Hypothalamus (tissue), 51 donors: ENCODE measurements at places on chromosomes 3 and 15.

DNA sequence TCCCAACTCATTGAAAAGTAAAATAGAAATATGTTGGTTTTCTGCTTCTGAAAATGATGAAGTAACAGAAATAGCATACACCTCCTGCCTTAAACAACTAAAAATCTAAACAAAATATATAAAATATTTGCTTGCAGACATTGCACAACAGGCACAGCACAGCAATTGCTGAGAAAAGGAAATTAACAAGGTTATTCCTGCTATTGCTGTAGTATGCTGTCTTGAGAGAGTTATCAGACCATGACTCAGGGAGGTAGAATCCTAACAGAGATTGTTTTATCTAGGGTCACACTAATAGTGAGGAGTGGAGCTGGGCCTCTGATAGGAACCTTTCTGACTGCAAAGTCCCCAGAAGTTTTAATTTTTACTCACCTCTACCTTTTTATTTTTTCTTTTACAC, 72.6 kb downstream of the ZBTB20 start:
- DNase-seq, result no peak

DNA sequence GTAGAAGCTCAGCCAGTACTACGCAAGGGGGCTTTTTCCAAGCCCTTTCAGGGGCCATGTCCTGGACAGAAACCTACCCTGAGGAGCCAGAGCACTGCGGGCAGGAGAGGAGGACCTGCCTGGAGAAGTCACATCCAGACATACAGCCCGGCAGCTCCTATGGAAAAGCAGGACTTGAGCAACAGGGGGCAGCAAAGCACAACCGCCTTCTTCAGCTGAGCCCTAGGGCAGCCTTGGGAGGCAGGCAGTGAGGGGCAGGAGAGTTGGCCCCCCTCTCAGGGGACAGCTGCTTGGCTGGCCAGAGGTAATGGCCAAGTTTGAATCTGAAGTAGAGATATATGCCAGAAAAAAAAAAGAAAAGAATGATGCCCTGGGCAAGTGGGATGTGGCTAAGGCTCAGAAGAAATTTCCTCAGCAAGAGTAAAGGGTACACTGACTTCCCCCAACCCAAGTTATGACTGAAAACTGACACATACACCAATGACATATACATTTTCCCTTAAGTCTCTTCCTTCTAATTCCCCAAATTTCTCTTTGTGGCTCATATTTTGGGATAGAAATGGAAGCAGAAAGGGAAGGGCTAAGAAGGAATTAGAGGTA, 56.9 kb downstream of the CYP19A1 start:
- peak; percentile 78 for DNase-seq

DNA sequence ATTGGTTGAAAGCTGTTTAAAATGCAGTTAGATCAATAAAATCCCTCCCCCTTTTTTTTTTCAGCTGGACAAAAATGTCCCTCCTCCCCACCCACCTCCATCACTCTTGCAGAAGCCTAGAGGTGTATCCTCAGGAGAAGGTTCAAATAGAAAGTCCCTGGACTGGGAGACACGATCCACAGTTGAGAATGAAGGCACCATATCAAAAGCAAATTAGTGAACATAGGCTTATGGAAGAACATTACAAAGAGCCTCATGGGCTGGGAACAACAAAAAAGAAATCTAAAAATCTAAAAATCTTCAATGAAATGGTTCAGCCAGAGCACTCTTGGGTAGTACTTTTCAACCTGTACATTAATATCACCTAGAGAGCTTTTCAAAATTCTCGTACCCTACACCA, 46.2 kb downstream of the GHSR start:
- DNase-seq, result no peak

DNA sequence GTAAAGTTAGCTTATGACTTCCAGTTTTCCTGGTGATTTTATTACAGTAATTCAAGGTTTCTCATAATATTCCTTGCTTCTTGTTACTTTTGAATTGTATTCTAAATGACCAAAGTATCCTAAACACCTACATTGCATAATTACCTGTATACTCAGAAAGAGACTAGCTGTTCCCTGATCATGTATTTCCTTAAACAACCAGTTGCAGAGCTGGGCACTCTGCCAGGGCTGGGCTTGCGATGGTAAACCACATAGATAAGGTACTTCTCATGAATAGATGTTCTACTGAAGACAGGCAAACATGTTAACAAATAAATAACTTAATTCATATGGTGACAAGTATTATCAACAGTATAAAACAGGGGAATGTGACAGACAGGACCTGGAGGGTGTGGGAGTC, 142.3 kb upstream of the WNT5A start:
- no peak for DNase-seq

- no peak for DNase-seq
Measured at GRCh38 chr15:22863356-22863755, 24.9 kb downstream of the NIPA2 start.

GRCh38 chr15:46315434-46315833, 680.6 kb downstream of the SQOR start:
- DNase-seq, result no peak

DNA sequence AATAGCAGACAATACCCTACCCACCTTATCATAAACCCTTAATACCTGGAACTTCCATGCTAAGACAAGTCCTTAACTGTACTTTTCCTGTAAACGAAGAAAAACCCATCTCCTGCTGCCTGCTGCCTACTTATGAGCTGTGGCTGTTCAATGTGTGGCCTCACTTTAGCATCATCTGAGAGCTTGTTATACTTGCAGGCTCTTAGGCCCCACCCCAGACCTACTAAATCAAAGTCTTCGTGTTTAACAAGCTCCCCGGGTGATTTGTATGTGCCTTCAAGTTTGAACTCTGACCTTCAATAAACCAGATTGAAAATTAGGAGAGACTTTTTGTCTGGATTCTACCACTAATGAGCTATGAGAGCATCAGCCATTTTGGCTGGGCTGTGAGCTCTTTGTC, 29.3 kb downstream of the TMEM41A start:
- no peak for DNase-seq

DNA sequence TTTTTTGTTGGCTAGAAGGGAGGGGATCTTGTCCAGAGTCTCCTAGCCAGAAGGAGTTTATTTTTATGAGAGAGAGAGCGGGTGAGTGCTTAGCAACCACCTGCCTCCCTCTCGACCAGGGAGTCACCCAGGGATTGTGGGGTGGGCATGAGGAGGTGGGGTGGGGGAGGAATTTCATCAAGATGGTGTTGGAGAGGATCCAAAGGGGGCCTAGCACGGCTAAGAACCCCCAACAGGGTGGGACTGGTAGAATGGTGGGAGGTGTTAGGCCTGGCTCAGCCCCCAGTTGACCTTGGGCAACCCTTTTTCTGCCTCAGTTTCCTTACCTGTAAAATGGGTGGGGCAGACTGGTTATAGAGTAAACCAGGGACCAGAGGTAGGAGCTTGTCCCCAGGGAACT, 1.8 kb downstream of the SLC6A6 start:
- DNase-seq, result no peak

GRCh38 chr3:194959217-194959616, 273.5 kb downstream of the FAM43A start:
- DNase-seq, result no peak

DNA sequence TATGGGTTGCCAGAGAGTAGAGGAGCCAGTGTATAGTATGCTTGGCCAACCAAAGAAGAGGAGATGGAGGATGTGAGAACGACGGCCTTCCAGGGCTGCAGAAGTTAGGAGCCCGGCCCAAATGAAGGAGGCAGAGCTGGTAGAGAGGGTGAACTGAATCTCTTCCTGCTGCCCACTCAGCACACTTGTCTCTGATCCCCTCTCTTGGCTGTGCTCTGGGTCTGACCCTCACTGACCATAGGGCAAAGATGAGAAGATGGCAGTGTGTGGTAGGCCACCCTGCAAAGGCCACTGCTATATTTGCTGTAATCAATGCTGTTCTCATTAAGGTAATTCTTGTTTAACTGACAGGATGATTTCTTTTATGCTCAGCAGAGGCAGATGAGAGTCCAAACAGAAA, 256.0 kb downstream of the OCA2 start:
- no peak for DNase-seq
